ENCODE measurements at places on chromosomes 5 and 9. TPM values are rescaled to one million over a fixed set of nuclear protein-coding genes. Genes with fewer than 3 reads are reported as not detected.

- no peak for DNase-seq
Measured at GRCh38 chr5:108728566-108729241, 19.0 kb upstream of the FER start.

DNA sequence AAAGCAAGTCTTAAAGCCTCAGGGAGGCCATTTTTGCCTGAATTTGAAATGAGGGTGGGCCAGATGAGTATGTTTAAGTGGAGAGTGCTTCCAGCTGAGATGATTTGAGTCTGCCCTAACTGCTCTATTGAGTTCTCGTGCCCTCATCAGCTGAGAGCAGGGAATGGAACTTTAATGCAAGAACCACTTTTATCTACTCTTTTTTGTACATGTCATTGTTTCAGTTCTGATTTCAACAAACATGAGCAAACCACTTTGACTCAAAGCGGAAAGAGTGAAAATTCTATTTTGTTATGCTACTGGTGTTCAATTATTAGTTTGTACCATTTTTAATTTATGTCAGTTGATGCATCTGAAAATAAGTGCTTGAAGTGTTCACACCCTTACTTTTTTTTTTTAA, 35.8 kb downstream of the DCAF10 start:
- no peak for DNase-seq

DNA sequence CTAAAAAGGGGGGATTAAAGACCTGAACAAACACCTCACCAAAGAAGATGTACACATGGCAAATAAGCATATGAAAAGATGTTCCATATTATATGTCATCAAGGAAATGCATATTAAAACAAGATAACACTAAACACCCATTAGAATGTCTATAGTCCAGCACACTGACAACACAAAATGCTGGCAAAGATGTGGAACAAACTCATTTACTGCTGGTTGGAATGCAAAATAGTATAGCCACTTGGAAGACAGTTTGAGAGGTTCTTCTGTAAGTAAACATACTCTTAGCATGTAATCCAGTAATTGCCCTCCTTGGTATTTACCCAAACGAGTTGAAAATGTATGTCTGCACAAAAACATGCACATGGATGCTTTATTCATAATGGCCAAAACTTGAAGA, 73.6 kb downstream of the RGMB start:
- DNase-seq: no peak

- peak; percentile 6 for DNase-seq
Measured at GRCh38 chr9:30967476-30967875, 1417.0 kb upstream of the ACO1 start.

GRCh38 chr5:153321478-153321877, 169.0 kb upstream of the GRIA1 start:
- no peak for DNase-seq

DNA sequence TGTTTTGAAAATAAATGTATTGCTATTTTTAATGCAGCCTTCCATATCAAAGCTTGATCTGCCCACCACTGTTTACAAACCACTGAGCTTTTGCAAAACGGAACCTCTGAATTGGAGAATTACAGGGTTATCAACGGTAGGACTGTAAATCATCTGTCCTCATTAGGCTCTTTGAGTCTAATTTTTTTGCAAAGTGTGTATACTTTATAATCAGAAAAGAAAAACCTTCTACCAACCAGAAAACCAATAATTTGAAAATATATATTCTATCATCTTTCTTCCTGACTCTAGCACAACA, 6.8 kb upstream of the SLC2A8 start:
- no peak for DNase-seq

- no peak for DNase-seq
Measured at GRCh38 chr5:16454686-16455085, 10.9 kb downstream of the ZNF622 start.

GRCh38 chr5:159092972-159093371, 6.7 kb downstream of the EBF1 start:
- DNase-seq: no peak

- DNase-seq: no peak
Measured at GRCh38 chr5:137567226-137567625, 68.1 kb upstream of the SPOCK1 start.

DNA sequence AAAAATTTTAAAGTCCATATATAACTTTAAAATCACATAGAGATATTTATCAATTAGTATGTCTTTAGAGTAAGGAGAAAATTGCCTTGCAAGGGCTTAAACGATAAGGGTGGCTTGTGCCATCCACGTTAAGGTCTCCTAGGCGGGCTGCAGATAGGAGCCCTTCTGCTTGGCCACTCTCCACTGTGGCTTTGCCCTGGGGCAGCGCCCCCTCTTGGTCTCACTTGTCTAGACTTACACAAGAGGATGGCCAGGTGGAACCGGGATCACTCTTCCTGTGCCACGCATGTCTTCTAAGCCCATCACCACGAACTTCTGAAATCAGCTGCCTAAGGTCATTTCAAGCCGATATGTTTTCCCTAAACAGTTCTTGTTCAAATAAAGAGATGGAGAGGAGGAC, 2.9 kb downstream of the FPGS start:
- no peak for DNase-seq

DNA sequence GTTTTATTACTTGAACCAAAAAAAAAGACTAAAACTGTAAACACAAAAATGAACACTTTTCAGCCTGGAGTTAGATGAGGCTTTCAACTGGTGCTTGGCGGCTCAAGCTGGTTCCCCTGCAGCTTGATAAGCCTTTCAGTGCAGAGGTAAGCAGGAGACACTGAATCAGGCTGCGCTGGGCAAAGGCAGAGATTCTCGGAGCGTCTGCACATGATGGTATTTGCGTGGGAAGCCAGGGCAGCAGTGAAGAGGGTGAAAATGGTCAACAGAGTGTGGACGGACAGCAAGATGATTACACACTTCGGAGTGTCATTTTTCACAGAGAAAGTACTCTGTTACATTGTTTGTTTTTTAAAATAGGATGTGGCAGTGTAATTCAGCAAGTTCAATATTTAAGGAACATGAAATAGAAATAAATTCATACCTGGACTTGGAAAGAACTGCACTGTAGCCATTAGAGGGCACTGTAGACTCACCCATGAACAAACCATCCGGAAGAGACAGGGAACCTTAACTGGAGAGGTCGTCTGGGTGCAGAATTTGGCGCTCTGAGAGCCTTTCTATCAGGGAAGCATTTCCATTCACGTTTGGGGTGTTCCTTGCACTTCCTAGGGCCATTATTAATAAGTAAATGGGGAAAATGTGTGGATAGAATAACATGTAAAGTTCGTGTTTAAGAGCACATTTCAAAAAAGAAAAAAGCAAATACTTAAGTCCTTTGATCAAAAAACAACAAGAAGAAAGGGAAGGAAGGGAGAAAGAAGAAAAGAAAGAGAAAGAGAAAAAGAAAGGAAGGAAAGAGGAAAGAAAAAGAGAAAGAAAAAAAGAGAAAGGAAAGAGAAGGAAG, 69.8 kb downstream of the ICE1 start:
- peak; percentile 37 for DNase-seq

- DNase-seq: no peak
Measured at GRCh38 chr9:36127652-36128244, 8.8 kb upstream of the GLIPR2 start.

- peak; percentile 41 for DNase-seq
Measured at GRCh38 chr9:121268598-121268850, 562 bp downstream of the GSN start.

DNA sequence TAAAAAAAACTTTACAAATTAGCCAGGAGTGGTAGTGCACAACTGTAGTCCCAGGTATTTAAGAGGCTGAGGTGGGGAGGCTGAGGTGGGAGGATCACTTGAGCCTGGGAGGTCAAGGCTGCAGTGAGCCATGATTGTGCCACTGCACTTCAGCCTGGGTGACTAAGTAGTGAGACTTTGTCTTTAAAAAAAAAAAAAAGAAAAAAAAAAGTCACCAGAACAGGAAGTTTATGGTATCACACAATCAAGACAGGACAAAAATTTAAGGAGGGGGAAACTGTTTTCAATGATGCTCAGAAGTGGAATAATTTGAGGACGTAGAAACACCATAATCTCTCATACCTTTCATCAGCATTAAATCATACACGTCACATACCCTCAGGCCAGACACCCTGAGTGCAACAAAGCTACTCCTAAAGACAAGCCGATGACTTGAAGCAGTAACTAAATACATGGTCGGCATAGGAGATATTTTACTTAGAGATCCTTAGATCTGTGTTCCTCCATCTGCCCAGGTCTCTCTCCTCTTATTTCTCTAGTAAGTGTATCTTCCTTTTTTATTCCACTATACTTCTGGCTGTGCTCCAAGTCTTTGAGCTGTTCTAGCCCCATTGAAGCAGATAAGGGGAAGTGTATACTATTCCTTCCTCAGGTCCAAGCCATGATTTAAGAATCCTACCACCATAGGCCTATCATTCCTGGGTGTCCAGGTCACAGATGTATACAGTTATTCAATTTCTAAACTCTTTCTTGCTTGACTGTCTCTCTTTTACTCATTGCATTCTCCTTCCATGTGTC, 91.3 kb upstream of the APC start:
- no peak for DNase-seq

- DNase-seq: no peak
Measured at GRCh38 chr9:126836216-126836615, 24.2 kb upstream of the ZBTB34 start.

DNA sequence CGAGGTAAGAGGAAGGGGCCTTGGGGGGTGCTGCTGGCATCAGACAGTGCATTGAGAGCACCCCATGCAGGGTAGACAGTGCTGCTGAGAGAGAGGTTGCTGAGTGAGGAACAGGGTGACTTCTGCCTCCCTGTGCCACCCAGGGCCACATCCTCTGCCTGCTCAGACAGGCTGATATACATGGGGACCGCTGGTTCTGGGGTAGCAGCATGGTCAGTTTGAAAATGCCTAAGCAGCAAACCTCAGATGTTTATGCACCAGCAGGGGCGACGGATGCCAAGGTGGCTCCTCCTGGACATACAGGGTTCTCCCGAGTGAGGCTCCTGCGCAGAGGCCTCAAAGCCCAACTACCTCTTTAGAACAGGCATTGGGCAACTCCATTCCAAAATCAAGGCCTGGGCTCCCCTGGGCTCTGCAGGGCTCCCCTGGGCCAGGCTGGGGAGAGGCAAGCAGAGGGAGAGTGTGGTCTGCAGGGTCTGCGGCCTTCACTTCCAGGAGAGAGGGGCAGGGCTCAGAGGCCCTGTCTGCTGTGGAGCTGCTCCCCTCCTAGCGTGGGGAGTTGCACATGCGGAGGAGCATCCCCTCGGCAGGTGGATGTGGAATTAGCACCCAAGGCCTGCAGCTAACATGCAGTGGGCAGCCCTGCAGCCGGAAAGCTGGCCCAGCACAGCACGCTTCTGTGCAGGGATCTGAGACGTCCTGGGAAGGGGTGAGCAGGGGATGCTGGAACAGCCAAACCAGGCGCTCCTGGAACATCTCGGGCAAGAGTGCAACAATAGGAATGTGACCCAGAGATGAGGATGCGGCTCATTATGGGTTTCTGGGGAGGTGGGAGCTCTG, 46.5 kb downstream of the IRX2 start:
- DNase-seq: no peak

DNA sequence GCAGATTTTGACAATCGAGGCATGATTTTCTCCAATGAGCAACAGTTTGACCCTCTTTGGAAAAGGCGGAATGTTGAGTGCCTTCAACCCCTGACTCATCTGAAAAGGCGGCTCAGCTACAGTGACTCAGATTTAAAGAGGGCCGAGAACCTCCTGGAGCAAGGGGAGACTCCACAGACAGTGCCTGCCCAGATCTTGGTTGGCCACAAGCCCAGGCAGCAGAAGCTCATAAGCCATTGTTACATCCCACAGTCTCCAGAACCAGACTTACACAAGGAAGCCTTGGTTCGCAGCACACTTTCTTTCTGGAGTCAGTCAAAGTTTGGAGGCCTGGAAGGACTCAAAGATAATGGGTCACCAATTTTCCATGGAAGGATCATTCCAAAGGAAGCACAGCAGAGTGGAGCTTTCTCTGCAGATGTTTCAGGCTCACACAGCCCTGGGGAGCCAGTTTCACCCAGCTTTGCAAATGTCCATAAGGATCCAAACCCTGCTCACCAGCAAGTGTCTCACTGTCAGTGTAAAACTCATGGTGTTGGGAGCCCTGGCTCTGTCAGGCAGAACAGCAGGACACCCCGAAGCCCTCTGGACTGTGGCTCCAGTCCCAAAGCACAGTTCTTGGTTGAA, 13.6 kb downstream of the PTPDC1 start:
- peak; percentile 88 for DNase-seq

- DNase-seq: no peak
Measured at GRCh38 chr9:134474055-134474370, 147.8 kb downstream of the RXRA start.

- no peak for DNase-seq
Measured at GRCh38 chr5:3943859-3944258, 348.2 kb downstream of the IRX1 start.

- no peak for DNase-seq
Measured at GRCh38 chr5:161134956-161135355, 282.9 kb upstream of the ATP10B start.

- no peak for DNase-seq
Measured at GRCh38 chr9:114130624-114131277, 24.6 kb upstream of the COL27A1 start.

DNA sequence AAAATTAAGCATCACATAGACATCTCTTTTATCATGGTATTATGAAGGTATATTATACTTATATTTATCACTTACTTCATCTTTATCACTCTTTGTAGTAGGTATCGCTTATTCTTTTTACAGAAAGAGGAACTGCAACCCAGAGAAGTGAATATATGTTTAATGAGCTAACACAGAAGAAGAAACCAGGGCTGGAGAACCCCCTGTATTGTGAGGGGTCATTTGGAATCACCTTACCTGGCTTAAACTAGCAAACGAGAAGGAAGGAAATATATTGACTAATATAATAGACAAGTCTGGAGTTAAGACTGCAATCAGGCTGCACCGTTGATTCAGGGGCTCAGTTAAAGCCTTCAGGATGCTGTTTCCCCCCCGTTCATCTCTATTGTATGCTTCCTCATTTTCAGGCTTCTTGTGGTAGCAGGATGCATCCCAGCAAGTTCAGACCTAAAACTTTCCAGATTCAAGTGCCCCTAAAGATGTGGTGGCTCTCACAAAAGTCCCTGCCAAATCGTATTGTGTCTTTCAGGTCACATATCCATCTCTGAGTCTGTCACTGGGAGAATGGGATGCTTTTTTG, 146.4 kb downstream of the GCNT1 start:
- DNase-seq: no peak

The ELAVL2 gene
- total RNA-seq: 5.7 TPM

The DAB2 gene
- 67.7 TPM for total RNA-seq

The TEK gene
- total RNA-seq: not detected

The ARID3C gene
- total RNA-seq: not detected

The GHR gene
- total RNA-seq: 5.5 TPM

The SPATA31E1 gene
- total RNA-seq: not detected

The GMCL2 gene
- not detected for total RNA-seq

The ROR2 gene
- 8.7 TPM for total RNA-seq

The TIMD4 gene
- total RNA-seq: not detected

The IL7R gene
- 1.6 TPM for total RNA-seq

The FBP1 gene
- not detected for total RNA-seq

The LCN15 gene
- total RNA-seq: not detected

The SHC3 gene
- 0.08 TPM for total RNA-seq

The SPRY4 gene
- total RNA-seq: 11.5 TPM

The PCDHB9 gene
- 0.50 TPM for total RNA-seq

The PCDHB8 gene
- 0.16 TPM for total RNA-seq

All from mammary epithelial cell (primary cell).